ENCODE measurements at places on chromosomes 7 and 10. TPM values are rescaled to one million over a fixed set of nuclear protein-coding genes. Genes with fewer than 3 reads are reported as not detected.

DNA sequence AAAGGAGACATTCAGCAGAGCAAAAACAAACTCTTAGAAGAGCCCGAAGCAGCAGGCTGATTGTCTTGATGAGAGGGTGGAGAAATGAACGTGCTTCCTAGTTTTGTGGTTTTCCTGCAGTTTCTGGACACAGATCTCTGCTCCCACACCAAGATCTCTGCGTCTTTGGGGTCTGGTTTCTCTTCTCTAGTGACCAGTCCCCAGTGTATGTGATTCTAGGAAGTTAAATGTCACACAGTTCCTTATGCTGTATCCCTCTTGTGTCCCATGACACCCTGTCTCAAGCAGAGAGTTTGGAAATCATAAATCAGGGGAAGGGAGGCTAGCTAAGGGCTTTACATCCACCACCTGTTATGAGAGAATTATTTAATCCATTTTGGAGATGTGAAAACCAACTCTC lies 55.4 kb upstream of the KLF14 start:
- DNase-seq = no peak

DNA sequence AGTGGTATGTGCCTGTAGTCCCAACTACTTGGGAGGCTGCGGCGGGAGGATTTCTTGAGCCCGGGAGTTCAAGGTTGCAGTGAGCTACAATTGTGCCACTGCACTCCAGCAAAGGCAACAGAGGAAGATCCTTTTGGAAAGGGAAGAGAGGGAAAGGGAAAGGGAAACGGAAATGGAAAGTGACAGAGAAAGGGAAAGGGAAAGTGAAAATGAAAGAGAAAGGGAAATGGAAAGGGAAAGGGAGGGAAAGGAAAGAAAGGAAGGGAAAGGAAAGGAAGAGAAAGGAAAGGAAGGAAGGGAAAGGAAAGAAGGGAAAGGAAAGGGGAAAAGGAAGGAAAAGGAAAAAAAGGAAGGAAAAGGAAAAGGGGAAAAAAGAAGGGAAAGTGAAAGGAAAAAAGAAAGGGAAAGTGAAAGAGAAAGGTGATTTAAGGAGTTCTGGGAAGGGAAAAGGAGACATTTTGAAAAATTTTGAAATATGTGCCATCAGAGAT lies 2.3 kb upstream of the ZC3HAV1 start:
- no peak for DNase-seq

The ANKRD30A gene
- total RNA-seq = 0.21 TPM

GRCh38 chr7:43879477-43879876 lies 10.2 kb upstream of the MRPS24 start:
- no peak for DNase-seq

DNA sequence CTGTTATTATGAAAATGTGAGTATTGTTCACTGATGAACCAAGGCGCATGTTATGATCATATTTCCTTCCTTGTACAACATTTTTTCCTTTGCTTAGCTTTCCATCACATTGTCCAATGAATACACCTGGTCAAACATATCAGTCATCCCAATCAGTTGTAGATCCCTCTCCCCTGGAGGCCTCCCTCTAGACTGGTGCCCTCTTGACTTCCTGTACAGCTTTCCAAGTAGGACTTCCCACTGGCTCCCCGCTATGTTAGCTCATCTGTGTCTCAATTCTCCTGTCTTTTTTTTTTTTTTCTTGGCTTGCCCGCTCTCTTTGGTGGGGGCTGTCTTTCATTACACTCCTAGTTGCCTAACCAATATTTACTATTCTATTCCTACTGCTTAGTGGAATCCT lies 214.2 kb upstream of the NPY start:
- no peak for DNase-seq

DNA sequence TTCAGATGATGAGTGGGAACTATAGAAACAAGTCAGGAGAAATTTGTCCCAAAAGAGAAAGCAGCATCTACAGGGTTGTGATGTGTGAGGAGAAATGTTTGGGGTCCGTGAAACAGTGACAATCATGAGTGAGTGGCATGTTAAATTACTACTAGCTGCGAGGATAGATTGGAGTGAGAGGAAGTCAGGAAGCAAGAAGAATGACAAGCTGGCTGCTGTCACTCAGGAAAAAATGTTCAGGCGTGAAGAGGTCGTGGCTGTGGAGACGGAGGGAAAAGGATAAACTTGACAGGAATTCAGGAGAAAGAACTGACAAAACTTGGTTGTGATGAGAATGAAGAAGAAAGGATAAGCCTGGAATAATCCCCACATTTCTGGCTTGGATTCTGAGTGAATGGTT lies 5.1 kb upstream of the ITPRID1 start:
- DNase-seq = no peak

DNA sequence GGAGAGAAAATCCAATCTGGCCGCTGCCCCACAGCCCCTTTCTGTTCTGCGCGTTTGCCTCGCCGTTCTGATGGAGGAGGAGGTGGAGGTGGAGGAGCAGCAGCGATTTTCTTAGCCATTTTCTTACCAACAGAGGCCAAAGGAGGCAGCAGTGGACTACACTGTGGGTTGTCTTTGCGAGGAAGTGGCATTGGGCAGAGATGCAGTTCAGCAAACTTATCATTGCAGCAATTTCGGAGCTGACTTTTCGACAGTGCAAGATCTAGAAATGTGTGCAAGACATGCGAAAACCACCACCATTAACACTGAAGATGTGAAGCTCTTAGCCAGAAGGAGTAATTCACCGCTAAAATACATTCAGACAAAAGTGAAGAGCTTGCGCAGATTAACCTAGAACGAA lies 1.9 kb upstream of the ARL4A start:
- peak; percentile 40 for DNase-seq

The RRP12 gene
- total RNA-seq = 27.2 TPM

DNA sequence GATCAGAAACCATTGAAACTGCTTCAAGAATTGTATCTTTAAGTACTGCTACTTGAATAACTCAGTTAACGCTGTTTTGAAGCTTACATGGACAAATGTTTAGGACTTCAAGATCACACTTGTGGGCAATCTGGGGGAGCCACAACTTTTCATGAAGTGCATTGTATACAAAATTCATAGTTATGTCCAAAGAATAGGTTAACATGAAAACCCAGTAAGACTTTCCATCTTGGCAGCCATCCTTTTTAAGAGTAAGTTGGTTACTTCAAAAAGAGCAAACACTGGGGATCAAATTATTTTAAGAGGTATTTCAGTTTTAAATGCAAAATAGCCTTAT lies 14.7 kb downstream of the HNRNPA2B1 start:
- DNase-seq = no peak

DNA sequence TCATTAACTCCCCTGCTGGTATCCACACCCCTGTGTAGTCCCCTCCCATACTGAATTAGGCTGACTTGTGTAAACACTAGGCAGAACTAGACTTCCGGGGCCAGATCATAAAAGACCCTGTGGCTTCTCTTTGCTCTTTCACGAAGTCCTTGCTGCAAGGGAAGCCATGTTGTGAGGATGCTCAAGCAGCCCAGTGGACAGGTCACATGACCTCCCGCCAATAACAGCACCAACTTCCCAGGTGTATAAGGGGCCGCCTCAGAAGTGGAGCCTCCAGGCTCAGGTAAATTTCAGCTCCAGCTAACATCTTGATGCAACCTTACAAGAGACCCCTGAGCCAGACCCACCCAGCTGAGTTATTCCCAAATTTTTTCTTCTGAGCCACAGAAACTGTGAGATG lies 11.3 kb upstream of the FOXK1 start:
- no peak for DNase-seq

DNA sequence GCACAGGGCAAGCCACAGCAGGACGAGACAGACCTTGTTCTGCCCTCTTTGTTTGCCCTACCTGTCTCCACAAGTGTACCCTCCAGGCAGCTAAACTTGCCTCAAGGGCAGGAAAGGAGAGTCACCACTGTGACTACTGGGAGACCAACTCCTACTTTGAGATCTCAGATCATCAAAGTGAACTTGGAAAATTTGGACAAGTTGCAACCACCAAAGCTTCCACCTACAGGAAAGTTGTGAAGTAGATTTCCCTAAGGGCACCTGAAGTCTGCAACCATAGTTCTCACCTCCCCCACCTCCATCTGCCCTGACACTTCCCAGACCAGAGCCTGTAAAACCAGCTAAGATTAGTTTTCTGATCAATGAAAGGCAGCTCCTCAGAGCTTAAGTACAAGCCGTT lies 2.5 kb upstream of the WDR91 start:
- no peak for DNase-seq

GRCh38 chr7:43533801-43534479 lies 49.0 kb upstream of the STK17A start:
- no peak for DNase-seq

The SPDYE16 gene
- 0.12 TPM for total RNA-seq

- no peak for DNase-seq
Measured at GRCh38 chr10:93548376-93549071, 17.9 kb upstream of the FFAR4 start.

The LLCFC1 gene
- not detected for total RNA-seq

DNA sequence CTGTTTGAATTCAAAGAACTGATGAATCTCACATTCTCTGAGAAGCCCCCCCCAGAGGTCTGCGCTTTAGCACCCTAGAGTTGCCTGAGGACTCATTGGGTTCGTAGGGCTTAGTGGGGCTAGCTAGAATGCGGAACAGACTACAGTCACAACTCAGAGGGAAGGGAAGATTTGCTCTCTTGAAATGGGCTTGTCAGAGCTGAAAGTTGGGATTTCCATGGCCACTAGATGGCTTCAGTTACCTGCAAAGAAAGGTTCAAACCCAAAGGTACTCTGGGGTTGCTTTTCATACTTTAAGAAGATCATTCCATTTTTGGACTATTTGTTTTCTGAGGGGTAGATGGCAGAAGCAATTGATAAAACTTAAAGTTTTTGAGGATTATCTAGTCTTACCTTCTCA lies 205.0 kb downstream of the BBS9 start:
- no peak for DNase-seq

DNA sequence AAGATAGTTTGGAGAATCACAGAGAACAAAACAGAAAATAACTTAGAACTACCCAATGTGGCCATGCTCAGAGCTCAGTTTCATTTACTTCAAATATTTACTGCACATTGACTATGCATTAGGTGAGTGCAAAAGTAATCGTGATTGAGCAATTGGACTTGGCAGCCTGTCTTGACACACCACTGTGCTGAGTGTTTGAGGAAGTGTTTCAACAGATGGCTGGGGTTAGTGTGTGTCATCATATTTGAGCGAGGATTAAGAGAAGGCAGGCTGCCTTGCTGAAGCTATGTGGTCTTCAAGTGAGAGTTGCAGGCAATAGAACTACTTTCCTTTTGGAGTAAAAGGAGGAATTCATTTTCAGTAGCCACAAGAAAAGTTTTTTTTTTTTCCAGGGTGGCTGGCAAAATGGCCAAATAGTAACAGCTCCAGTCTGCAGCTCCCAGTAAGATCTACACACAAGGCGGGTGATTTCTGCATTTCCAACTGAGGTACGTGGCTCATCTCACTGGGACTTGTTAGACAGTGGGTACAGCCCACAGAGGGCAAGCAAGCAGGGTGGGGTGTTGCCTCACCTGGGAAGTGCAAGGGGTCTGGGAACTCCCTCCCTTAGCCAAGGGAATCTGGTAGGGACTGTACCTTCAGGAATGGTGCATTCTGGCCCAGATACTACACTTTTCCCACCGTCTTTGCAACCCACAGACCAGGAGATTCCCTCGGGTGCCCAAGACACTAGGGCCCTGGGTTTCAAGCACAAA lies 37.6 kb downstream of the AKR1C4 start:
- peak; percentile 27 for DNase-seq

DNA sequence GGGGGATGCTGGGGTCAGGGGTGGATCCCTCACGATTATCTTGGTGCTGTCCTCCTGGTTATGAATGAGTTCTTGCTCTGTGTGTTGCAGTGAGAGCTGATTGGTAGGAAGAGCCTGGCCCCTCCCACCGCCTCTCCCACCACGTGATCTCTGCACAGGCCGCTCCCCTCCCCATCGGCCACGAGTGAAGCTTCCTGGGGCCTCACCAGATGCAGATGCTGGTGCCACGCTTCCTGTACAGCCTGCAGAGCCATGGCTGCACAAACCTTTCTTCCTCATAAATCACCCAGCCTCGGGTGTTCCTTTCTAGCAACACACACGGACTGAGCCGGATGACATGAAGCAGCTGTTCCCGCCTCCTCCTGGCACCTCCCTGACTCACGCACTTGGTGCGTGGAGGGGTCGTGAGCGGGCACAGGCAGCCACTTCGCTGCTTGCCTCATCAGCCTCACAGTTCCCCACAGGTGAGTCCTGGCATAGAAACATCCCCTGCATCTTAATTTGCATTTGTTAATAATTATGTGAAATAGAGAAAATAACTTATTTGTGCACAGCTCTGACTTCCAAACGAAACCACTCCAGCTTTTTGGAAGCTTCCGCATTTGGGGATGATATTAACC lies 210.8 kb downstream of the ADARB2 start:
- no peak for DNase-seq

DNA sequence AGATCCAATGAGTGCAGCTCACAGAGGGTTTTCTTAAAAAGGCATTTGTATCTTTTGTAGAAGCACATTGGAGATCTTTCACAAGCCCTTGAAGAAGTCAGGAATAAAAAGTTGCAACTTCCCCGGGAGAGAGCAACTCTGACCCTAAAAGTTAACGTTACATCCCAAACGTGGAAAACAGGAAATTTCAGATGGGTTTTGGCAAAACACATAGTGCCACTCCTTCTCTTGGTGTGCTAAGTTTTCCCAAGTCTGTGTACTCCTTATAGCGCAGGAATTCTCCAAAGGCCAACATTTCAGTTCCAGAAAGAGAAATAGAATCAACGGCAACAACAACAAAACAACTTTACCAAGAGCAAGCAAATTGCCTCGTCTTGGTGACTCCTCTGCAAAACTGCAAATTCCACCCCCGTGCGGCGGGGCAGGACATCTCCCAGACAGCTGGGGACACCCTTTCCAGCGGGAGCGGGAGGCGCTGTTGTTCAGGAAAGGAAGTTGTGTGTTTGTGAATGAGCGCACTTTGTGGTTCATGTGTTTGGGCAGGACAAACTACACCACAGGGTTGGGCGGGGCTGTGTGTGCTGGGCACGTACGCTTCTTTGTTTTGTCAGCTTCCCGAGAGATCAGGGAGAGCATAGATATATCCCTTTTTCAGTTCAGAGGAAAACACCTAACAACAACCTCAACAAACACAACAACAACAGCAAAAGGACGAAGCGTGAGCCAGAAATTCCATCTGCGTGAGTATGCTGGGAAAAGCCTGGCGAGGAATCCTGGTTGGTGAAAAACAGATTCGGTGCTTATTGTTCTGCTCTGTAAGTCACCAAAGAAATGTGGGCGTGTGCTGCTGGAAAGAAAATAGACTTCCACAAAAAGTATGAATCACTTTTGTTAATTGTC lies 294.7 kb upstream of the PITRM1 start:
- peak; percentile 82 for DNase-seq

- DNase-seq = no peak
Measured at GRCh38 chr7:16978358-16979244, 96.8 kb upstream of the AGR3 start.

GRCh38 chr7:29039821-29040578 lies 81.9 kb upstream of the TRIL start:
- DNase-seq = no peak

The TMEM184A gene
- total RNA-seq = 0.31 TPM
